Bronchial epithelial cell (primary cell): ENCODE measurements at places on chromosomes 3 and 15.

DNA sequence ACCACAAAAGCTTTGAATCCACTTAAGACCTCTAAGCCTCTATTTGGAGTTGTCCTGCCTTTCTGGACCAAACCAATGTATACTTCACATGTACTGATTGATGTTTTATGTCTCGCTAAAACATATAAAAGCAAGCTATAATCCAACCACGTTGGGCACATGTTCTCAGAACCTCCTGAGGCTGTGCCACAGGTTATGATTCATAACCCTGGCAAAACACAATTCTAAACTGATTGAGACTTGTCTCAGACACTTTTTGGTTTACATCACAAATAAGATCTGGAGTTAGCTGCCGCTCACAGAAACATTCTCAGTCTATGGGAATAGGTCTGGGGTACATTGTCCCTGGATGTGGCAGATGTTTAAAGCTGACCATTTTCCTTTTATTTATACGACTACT, 53.4 kb upstream of the EPHA6 start:
- peak; percentile 16 for DNase-seq

DNA sequence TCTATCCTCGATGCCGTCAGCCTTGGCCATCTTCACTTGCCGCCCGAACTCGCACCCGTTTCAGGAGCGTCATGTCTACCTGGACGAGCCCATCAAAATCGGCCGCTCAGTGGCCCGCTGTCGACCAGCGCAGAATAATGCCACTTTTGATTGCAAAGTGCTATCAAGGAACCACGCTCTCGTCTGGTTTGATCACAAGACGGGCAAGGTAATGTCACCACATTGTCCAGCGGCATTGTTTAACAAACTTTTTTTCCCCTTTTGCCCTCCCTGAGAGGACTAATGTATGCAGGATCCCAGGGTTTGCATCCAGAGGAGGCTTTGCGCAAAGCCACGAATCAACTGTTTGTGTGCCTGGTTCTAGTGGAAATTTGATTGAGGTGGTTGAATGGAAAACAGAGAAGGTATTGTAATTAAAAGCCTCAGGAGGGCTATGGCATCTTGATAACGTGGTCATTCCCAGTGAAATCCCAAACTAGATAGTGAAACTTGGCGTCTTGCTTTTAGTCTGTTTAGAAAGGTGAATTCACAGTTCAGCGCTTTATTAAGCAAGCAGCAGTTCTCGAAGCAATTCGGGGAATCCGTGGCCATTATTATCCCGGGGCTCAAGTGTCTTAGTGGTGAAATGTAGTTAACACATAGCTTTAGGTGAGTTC, 1.7 kb downstream of the SLMAP start:
- peak; percentile 40 for DNase-seq

DNA sequence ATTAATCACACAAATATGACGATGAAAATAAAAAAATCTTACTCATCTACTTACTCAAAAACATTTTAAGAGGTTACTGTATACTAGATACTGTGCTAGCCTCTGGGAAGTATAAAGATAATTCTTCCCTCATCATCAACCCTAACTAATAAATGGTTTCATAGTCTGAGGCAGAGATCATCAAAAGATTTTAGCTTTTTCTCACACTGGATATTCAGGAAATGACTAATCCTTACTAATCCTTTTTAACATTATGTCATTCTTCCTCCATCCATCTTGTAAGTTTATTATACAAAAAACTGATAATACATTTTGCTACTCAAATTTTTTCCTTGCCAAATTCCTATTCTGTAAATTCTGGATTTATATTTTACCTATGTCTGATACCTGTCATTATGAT, 29.7 kb downstream of the ACAD11 start:
- DNase-seq = peak; percentile 89

GRCh38 chr3:178112134-178112533, 424.1 kb upstream of the KCNMB2 start:
- no peak for DNase-seq

- no peak for DNase-seq
These were observed 88.3 kb downstream of the SOX14 start for GRCh38 chr3:137852391-137852830.

DNA sequence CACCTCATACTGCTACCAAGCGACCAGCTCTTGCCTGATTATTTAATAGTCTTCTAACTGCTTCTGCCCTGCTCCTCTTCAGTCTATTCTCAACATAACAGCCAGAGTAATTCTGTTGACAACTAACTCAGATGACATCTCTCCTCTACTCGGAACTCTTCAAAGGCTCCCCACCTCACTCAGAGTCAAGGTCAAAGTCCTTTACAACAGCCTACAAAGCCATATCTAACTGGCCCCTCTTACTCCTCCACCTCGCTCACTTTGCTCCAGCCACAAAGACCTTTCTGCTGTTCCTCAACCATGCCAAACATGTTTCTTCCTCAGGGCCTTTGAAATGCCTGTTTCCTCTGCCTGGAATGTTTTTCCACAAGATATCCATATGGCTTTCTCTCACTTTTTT, 43.6 kb downstream of the PIK3R4 start:
- DNase-seq = no peak

- no peak for DNase-seq
These were observed 754.1 kb downstream of the NR2F2 start for GRCh38 chr15:97084650-97085049.

DNA sequence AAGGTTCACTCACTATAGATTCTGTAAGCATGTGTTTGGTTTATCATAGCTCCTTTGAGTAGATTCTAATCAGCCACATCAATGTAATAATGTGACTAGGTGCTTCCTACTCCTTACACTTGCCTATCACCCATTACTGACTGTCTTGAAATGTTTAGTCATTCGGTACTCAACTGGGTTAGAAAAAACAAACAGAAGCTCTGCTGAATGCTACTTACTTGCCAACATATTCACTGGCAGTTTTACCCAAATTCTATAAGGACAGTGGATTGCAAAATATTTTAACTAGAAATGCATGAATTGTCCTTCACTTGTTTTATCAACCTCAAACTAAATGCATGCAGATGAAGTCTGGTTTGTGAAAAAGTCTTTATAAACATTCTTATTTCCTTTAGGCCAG, 352.1 kb upstream of the ALCAM start:
- DNase-seq = peak; percentile 9

DNA sequence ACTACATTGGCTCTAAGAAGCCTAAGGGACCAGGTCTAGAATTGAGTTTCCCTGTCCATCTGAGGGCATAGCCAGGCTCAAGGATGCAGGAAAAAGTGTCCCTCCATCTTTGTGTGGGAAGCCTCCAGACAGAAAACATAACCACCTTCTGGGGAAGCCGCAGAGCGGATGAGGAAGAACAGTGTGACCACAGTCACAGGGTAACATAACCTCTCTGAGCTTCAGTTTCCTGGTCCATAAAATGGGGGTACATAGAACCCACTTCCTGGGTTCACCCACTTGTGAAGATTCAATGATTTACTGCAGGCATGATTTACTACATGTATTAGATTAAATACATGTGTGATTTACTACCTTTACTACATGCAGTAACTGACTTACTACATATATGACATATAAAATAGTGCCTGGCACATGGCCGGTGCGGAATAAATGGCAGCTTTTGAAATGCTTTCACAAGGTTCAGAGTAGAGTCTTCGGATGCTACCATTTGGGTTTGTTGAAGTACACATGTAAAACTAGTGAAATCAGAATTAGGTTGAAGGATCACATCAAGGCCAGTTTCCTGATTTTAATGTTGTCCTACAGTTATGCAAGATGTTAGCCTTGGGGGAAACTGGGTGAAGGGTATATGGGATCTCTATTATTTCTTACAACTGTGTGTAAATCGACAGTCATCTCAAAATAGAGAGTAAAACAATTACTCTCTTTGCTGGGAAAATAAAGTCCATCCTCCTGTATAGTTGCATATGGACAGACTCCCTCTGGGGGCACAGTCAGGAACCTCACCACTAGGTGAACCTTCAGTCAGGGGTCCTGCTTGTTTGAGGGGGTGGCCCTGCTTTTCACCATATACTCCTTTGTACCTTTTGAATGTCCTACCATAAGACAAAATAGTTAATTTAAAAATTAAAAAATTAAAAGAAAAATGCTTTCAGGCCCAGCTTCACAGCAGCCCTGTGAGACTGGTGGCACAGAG, 86.0 kb downstream of the SEMA5B start:
- no peak for DNase-seq

GRCh38 chr15:88513195-88513594, 33.3 kb downstream of the DET1 start:
- peak; percentile 11 for DNase-seq

- DNase-seq = no peak
These were observed 109.8 kb downstream of the PLCH1 start for GRCh38 chr3:155635056-155635455.

DNA sequence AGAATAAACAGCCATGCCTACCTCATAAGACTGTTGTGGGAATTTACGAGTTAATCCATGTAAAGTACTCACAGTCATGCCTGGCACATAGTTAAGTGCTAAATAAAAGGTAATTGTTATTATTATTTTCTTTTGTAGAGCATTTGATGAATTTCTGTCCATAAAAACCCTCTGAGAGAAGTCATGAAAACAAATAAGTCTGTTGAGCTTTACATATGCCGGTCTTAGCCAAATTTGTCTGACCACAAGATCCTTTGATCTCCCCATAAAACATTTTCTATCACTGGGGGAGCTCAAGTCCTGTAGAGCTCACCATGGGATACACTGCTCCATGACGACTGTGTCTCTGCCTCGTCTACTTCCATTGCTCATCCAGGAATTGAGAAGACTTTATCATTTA, 114.0 kb downstream of the MAGI1 start:
- no peak for DNase-seq

- no peak for DNase-seq
These were observed 20.4 kb downstream of the FBN1 start for GRCh38 chr15:48625126-48625525.

DNA sequence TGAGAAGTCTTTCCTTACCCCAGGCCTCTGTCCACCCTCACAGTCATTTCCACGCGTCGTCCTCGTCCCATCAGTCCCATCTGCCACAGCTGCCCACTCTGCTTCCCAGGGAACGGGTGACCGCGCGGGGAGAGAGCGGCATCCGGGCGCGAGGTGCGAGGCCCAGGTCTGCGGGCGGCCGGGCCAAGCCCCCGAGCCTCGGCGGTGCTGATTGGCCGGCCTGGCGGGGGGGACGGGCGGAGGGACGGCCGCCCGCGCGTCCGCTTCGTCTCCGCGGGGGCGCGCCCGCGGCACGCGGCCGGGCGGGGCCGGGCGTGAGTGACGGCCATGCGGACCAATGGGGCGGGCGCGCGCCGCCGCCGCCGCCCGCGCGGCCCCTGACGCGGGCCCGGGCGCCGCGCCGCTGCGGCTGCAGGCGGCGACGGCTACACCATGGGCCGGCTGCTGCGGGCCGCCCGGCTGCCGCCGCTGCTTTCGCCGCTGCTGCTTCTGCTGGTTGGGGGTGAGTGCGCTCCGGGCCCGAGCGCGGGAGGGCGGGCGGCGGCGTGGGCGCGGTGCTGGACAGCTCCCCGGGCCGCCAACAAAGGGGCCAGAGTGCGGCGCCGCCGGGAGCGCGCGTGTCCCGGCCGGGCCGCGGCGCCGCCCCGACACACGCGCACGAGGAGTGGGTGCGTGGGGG, at the start of gene PODXL2:
PODXL2 (plus strand) TSS at position 398 of the 679 bp plus-strand sequence; CDS start at position 433, 35 bp downstream.
- DNase-seq = no peak

DNA sequence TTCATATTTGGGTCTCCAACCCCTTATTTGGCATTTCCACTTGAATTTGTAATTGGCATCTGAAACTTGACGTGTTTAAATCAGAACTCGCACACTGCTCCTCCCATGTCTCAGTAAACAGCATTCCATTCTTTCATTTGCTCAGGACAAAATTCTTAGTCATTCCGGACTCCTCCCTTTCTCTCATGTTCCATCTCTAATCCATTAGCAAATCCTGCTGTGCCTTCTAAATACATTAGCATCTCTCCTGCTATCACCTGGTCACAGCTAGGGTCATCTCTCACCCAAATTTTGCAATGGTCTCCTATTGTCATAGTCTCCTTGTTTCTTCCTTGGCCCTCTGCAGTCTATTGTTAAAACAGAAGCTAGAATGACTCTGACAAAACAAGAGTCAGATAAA, 119.9 kb upstream of the CADPS start:
- DNase-seq = no peak

- peak; percentile 84 for DNase-seq
These were observed 26.4 kb downstream of the ANXA2 start for GRCh38 chr15:60371175-60372051.

DNA sequence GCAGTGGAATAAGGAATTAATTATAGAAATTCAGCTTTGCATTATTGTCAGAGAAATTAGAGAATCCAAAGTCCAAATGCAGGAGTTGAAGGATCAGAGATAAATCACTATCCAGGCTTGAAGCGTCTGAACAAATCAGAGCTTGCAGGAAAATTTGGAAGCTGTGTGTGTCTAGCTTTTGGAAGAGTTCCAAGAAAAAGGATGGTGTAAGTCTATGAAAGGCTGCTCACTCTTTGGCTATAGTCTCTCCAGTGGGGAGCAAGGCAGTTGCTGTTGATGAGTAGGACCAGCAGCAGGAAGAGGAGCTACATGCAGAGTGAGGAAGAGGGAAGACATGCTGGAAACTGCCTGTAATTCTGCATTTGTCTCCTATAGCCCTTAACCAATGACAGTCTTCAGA, 464.3 kb upstream of the GRM7 start:
- DNase-seq = no peak

- peak; percentile 54 for DNase-seq
These were observed 1.7 kb downstream of the P2RY13 start for GRCh38 chr3:151327571-151328198.

- DNase-seq = no peak
These were observed 407.1 kb downstream of the LSAMP start for GRCh38 chr3:116037954-116038911.

DNA sequence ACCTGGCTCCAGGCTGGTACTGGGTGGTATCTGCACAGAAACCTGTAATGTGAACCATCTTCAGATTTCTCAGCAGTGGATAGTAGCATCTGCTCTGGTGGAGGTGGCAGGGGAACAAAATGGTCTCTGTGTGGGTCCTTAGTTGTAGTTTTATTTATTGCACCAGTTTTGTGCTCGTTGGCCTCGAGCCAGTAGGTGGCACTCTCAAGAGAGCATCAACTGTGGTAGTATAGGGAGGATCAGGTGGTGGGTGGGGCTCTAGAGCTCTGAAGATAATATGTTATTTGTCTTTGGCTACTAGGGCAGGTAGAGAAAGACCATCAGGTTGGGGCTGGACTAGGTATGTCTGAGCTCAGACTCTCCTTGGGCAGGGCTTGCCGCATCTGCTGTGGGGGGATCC, 254.0 kb upstream of the GPR149 start:
- no peak for DNase-seq

DNA sequence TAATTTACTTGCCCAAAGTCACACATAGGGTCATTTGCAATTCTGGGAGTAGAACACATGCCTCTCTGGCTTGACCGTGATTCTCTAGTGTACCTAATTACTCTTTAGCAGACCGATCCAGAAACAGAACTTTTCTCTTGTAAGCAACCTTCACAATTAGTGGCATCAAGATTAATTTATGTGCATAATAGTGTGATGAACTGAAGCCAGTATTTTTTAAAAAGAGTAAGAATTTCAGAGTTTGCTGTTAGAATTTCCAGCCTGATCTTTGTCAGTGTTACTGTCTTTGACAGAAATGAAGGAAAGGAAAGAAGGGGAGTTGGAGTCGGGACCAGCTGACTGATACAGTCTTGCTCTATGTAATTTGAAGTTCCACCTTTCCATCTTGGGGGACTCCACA, 137.1 kb downstream of the SPATA16 start:
- no peak for DNase-seq
